ENCODE measurements at places on chromosomes 13 and 19. TPM values are rescaled to one million over a fixed set of nuclear protein-coding genes. Genes with fewer than 3 reads are reported as not detected.
A peak's percentile ranks its signal among the peaks of the same experiment; 100 is the strongest.

Gene PIN1
- polyA plus RNA-seq, result 87.4 TPM

GRCh38 chr19:18496167-18496979 lies 25.5 kb downstream of the ELL start:
- no peak for DNase-seq

DNA sequence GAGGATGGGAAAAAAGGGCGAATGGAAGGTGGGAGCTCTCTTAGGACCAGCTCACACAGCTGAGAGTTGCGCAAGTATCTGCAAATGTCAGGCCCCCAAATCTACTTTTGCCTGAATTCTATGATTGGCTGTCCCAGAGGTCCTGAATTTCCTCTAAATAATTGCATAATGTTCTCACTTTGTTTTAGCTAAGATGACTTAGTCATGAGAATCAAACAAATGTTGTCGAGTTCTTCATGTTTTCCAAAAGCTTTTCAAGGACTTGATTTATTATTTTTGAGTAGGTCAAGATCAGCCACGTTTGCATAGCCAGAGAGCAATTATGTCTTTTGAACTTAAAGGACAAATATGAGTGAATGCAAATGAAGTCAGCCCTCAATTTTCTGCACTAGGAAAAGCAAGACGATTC lies 246.6 kb upstream of the MAB21L1 start:
- peak; percentile 77 for DNase-seq

Gene CEACAM4
- not detected for polyA plus RNA-seq

GRCh38 chr19:3357992-3358688 lies 8.2 kb upstream of the NFIC start:
- DNase-seq, result peak; percentile 81

DNA sequence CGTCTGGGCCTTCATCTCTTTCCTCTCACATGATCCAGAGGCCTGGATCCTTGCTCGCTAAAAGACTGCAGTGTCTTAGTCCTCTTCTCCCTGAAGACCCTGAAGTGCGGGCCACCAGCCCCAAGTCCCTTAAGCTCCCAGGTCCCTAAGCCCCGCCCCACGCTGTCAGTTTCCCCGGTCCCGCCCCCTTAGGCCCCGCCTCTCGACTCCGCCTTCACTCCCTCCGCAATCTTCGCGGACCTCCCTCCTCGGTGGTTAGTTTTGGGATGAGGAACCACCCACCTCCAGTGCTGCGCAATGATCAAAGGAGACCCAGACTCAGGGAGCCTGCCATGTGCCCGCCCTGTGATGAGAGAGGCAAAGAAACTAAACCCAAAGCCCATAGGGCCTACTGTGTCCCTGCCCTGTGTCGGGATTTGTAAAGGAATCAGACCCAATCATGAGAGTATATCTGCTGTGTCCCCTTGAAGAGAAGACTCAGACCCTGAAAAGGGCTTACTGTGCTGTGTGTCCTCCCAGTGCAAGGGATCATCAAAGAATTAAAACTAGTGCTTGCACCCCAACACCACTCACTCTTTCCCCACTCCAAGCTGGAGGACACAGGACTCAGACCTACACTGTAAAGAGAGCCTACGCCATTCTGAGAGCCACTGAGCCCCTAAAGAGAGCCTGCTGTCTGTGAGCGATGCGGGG lies 3.0 kb upstream of the COX6B1 start:
- DNase-seq, result peak; percentile 93

DNA sequence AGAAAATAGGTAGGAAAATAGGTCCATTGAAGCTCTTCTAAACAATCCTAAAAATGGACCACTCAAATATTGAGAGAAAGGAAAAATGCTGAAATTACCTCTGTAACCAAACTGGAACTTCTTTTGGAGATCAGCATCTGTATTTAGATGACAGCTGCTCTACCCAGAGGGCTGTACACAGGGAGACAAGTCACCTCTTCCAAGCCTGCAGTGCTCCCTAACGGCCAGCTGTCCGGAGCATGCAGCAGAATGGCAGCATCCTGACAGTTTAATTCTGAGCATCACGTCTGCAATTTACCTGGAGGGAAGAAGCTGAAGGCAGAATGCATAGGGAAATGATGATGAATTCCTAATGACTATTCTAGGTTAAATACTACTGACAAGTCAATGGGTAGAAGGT lies 62.8 kb upstream of the DIAPH3 start:
- DNase-seq, result no peak

DNA sequence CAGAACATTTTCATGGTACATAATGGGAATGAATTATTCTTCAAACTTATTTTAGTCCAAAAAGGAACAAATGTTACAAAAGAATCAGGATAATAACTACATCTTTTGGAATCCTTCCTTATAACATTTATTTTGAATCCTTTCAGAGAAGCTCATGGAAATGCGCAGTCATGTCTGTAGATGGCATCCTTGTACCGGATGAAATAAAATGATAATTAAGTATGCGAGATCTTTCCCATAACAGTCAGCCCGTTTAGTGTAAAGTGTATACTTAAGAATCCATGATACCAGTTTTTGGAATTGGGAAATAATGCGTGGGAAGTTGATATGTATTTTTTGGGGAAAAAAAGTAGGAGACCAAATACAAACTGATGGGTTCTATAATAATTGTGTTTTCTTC lies 418.8 kb downstream of the GPC5 start:
- DNase-seq, result no peak

All from sigmoid colon (tissue), 7 donors.